ENCODE measurements at places on chromosomes 7 and 10. TPM values are rescaled to one million over a fixed set of nuclear protein-coding genes. Genes with fewer than 3 reads are reported as not detected.
A peak's percentile ranks its signal among the peaks of the same experiment; 100 is the strongest.

DNA sequence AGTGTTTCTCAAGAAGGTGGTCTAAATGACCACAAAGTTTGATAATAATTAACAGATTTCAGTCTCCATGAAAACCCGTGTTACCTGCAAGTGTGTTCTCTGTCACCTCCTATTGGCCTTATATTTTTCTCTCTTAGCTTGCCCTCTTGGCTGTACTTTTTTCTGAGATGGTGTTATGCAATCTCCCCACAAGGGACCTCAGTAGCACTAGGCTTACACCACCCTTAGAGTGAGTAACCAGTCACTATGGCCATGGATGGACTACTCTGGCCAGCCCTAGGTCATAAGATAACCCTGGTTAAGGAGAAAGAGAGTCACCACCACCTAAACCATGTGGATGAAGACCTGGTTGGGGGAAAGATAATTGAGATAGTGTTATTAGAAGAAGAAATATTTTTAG, 76.8 kb downstream of the NPSR1 start:
- no peak overlapping the region for H3K4me3 ChIP-seq
- no peaks in the 10 kb centered on the region for H3K4me1 ChIP-seq
- no peaks in the 10 kb centered on the region for H3K27me3 ChIP-seq
- no peak overlapping the region for H3K27ac ChIP-seq
- no peak for DNase-seq
- H3K36me3 ChIP-seq = no peaks in the 10 kb centered on the region

- no peaks in the 10 kb centered on the region for H3K4me1 ChIP-seq
- H3K27me3 ChIP-seq = no peaks in the 10 kb centered on the region
- H3K4me3 ChIP-seq = no peak overlapping the region
Observed at GRCh38 chr10:95706573-95706972, 12.8 kb upstream of the TCTN3 start.

GRCh38 chr10:114856544-114857287, 35.1 kb downstream of the FHIP2A start:
- peaks cover 26% of the 10 kb centered on the region for H3K36me3 ChIP-seq
- H3K4me3 ChIP-seq = no peak overlapping the region
- H3K4me1 ChIP-seq = no peaks in the 10 kb centered on the region

DNA sequence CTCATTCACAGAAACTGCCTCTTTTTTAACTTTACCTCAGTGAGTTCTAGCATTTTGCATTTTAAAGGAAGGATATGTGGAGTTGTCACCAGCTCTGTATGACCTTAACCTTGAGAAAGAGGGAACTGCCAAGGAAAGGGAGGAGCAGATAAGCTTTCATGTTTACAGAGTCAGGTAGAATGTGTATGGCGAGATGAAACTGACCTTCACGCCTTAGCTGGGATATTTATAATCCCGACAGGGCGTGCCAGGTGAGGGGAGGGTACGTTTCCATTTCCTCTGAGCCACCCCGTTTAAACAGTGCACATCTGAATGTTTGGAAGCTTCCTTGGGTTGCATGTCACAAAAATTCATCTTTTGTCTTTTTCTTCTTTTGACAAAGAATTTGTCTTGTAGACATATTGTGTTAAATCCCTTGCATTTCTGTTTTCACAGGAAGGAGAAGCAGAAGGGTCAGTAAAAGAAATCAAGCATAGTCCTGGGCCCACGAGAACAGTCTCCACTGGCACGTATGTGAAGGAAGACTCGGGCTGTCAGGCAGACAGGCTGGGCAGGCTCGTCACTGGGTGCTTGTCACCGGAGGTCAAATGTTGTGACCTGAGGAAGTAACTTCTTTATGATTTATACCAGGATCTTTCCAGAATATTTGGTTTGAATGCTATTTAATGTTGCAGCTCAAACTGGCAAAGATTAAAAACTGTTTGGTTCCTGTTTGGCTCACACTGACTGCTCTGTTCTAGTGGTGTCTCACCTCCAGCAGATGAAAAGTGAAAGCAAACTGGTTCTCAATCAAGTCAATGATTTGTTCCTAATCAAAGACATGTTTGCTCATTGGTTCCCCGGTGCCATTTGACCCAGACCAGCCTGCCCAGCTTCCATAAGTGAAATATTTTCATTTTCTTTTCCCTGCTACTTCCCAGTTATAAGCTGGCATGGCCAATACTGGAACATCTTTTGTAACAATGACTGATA, 16.2 kb downstream of the OPTN start:
- no peak overlapping the region for H3K4me3 ChIP-seq
- no peak for DNase-seq
- H3K36me3 ChIP-seq = no peaks in the 10 kb centered on the region
- no peak overlapping the region for H3K27ac ChIP-seq
- H3K27me3 ChIP-seq = no peaks in the 10 kb centered on the region
- no peaks in the 10 kb centered on the region for H3K4me1 ChIP-seq

GRCh38 chr10:110842326-110842904, 29.3 kb upstream of the PDCD4 start:
- DNase-seq = no peak
- H3K36me3 ChIP-seq = no peaks in the 10 kb centered on the region
- H3K27me3 ChIP-seq = no peaks in the 10 kb centered on the region
- H3K4me3 ChIP-seq = no peak overlapping the region
- H3K4me1 ChIP-seq = no peaks in the 10 kb centered on the region
- no peak overlapping the region for H3K27ac ChIP-seq

- no peak overlapping the region for H3K27ac ChIP-seq
- H3K4me3 ChIP-seq = no peak overlapping the region
- H3K4me1 ChIP-seq = no peaks in the 10 kb centered on the region
Observed at GRCh38 chr7:1933066-1933750, 263.1 kb downstream of the ELFN1 start.

DNA sequence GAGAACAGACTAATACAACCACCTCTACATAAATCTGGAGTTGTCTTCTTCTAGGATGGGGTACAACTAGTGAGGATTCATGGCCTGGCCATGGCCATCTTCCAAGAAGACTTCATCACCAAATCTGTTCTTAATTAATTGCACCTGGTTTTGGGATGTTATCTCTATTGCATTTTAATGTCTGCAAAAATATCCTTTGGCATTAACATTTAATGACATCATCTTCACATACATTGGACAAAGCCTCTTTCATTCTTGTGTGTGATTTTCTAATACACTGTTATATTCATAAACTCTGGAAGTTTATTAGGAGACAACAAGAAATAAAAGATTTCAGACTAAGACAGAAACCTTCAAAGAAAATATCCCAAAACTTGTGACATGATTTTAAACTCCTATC, 124.2 kb upstream of the ABCB5 start:
- no peaks in the 10 kb centered on the region for H3K27me3 ChIP-seq
- no peaks in the 10 kb centered on the region for H3K4me1 ChIP-seq
- no peak for DNase-seq
- H3K4me3 ChIP-seq = no peak overlapping the region
- no peak overlapping the region for H3K27ac ChIP-seq
- no peaks in the 10 kb centered on the region for H3K36me3 ChIP-seq

GRCh38 chr10:49518982-49519578, 19.8 kb downstream of the ERCC6 start:
- H3K36me3 ChIP-seq = peaks cover 7% of the 10 kb centered on the region
- H3K4me3 ChIP-seq = no peak overlapping the region
- DNase-seq = peak; percentile 32
- no peaks in the 10 kb centered on the region for H3K4me1 ChIP-seq

- no peak overlapping the region for H3K27ac ChIP-seq
- no peaks in the 10 kb centered on the region for H3K27me3 ChIP-seq
- no peak overlapping the region for H3K4me3 ChIP-seq
- H3K36me3 ChIP-seq = no peaks in the 10 kb centered on the region
Observed at GRCh38 chr10:60480865-60481563, 91.3 kb upstream of the ANK3 start.

DNA sequence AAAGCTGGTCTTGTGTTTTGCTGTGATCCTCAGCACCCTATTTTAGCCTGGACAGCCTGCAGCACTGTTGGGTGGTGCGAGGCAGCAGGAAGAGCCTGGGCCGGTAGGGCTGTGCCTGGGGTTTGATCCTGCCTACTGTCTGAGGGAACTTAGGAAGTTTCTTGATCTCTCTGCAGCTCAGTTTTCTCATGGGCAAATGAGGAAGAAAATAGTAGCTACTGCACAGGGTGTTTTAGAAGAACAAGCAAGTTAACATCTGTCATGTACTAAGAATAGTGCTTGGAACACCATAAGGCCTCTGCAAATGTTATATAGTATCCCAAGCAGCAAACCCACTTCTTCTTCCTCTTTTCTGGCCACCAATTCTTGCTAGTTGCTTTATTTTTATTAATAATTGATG, 12.0 kb upstream of the AGR2 start:
- DNase-seq = no peak
- no peaks in the 10 kb centered on the region for H3K27me3 ChIP-seq
- H3K27ac ChIP-seq = no peak overlapping the region
- no peak overlapping the region for H3K4me3 ChIP-seq
- H3K36me3 ChIP-seq = no peaks in the 10 kb centered on the region
- H3K4me1 ChIP-seq = peaks cover 9% of the 10 kb centered on the region

- no peak overlapping the region for H3K4me3 ChIP-seq
- H3K27me3 ChIP-seq = peaks cover 9% of the 10 kb centered on the region
- no peak overlapping the region for H3K27ac ChIP-seq
- DNase-seq = no peak
Observed at GRCh38 chr10:62430881-62431280, 56.7 kb downstream of the ZNF365 start.

DNA sequence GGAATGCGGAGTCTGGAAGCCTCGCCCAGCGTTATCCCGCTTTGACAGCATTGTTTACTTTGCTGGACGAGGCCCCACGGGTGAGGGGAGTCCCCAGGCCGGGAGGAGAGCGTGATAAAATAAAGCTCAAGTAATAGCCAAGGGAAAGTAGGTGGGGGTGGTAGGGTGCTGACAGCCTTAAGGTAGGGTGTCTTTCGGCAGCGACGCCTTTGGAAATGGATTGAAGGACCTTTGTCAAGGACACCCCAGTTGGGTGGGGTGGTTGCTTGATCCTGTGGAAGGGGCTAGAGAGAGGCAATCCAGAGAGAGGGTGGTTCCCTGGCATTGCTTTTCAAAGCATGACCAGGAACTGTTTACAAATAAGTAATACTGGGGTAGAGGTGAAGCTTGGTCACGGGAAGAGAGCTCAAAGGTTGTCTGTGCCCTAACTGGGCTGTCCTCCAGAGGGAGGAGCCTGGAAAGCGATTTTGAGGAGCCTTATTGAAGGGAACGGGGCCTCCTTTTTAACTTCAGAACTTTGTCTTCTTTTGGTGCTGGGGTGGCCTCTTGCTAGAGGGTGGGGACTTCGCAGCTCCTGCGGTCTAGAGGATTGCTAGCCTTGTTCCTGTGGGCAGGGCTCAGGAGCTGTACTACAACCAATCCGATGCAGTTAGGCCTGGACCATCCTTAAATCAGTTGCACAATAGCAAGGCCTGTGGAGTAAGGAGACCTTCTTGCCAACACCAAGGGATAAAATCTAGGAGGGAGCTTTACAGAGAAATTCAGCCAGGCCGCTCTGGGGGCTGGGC, 1.3 kb downstream of the EIF4EBP2 start:
- H3K27me3 ChIP-seq = no peaks in the 10 kb centered on the region
- peaks cover 28% of the 10 kb centered on the region for H3K4me1 ChIP-seq
- no peaks in the 10 kb centered on the region for H3K36me3 ChIP-seq
- peak overlapping the region; percentile 84 for H3K27ac ChIP-seq
- peak overlapping the region; percentile 86 for H3K4me3 ChIP-seq

GRCh38 chr10:93826355-93826754, 67.4 kb upstream of the SLC35G1 start:
- no peak overlapping the region for H3K27ac ChIP-seq
- DNase-seq = no peak
- H3K27me3 ChIP-seq = no peaks in the 10 kb centered on the region
- no peaks in the 10 kb centered on the region for H3K36me3 ChIP-seq
- H3K4me1 ChIP-seq = no peaks in the 10 kb centered on the region
- no peak overlapping the region for H3K4me3 ChIP-seq

DNA sequence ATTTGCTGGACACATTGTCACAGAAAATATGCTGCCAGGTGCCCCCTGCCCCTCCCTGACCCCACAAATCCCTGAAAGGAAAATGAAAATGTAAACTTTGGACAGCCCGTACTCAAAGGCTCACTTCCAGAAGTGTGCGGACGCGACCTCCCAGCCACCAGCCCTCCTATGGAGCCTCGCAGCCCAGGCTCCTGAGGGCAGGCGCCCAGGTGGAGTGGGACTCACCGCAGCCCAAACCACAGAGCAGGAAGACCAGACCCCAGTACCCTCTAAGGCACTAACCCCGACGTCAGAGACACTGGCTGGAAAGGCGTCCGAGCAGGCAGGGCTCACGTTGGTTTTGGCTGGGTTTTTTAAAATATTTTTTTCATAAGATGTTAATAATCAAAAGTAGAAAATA, 57.3 kb downstream of the CSGALNACT2 start:
- H3K36me3 ChIP-seq = peaks cover 17% of the 10 kb centered on the region
- H3K4me1 ChIP-seq = no peaks in the 10 kb centered on the region
- H3K4me3 ChIP-seq = no peak overlapping the region
- no peak overlapping the region for H3K27ac ChIP-seq
- no peak for DNase-seq
- H3K27me3 ChIP-seq = no peaks in the 10 kb centered on the region

GRCh38 chr10:2985729-2986232, 81.6 kb upstream of the PFKP start:
- peak; percentile 73 for DNase-seq
- H3K36me3 ChIP-seq = no peaks in the 10 kb centered on the region
- H3K27me3 ChIP-seq = no peaks in the 10 kb centered on the region
- peak overlapping the region; percentile 41 for H3K4me3 ChIP-seq

DNA sequence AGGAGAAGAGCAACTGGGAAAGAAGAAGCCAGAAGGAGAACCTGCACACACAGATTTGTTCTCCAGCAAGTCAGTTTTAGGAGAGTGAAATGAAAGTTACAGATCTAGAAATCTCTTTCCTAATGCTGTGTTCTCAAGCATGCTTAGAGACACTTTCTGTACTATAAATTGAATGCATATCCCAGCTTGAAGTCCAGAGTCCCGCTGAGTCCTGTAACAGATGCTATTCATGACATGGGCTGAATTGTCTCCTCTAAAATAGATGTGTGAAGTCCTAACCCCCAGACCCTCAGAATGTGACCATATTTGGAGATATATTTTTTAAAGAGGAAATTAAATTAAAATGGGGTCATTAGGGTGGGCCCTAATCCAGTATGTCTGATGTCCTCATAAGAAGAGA, 46.9 kb upstream of the GJD4 start:
- DNase-seq = no peak
- H3K27ac ChIP-seq = no peak overlapping the region
- H3K36me3 ChIP-seq = peaks cover 2% of the 10 kb centered on the region
- H3K4me1 ChIP-seq = no peaks in the 10 kb centered on the region
- no peaks in the 10 kb centered on the region for H3K27me3 ChIP-seq

DNA sequence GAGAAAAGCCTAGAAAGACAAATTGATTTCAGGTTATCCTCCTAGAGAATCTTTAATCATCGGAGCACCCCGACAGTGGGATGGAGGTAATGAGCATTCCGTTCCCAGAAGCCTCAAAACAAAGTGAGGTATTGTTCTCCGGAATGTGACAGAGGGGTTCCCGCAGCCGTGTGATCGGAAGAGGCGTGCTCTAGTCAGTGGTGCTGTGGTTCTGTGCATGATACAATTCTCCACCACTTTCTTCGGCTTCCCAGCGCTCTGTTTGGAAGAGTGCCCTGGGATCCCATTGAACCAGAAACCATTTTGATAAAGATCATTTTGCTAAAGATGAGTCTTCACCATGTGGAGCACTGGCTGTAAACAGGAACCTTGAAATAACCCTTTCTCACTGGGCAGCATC, 434.6 kb downstream of the PAXIP1 start:
- H3K36me3 ChIP-seq = no peaks in the 10 kb centered on the region
- no peak for DNase-seq
- H3K27ac ChIP-seq = no peak overlapping the region
- no peaks in the 10 kb centered on the region for H3K4me1 ChIP-seq
- H3K27me3 ChIP-seq = no peaks in the 10 kb centered on the region

The VAX1 gene
- total RNA-seq = not detected

The CHAT gene
- not detected for total RNA-seq

The OR2A42 gene
- total RNA-seq = not detected
